Foreskin keratinocyte (primary cell): ENCODE measurements at places on chromosomes 2 and 18. TPM values are rescaled to one million over a fixed set of nuclear protein-coding genes. Genes with fewer than 3 reads are reported as not detected.

The STON1 gene
- total RNA-seq = 0.67 and 0.99 TPM in 2 replicates

The CAPN13 gene
- not detected in 2 replicates for total RNA-seq

The PDE1A gene
- total RNA-seq = 0.03 and 0.07 TPM in 2 replicates

The TEX44 gene
- total RNA-seq = not detected in 2 replicates

The GREB1L gene
- 2.7 and 5.3 TPM in 2 replicates for total RNA-seq

The CNGA3 gene
- not detected in 2 replicates for total RNA-seq

The THSD7B gene
- 0.04 and 0.10 TPM in 2 replicates for total RNA-seq

The MC2R gene
- total RNA-seq = not detected in 2 replicates

The RFTN2 gene
- not detected in 2 replicates for total RNA-seq

The HYCC2 gene
- total RNA-seq = 7.8 and 9.4 TPM in 2 replicates

The LIPG gene
- 76.3 and 127 TPM in 2 replicates for total RNA-seq

The LIMS3 gene
- total RNA-seq = 1.2 TPM in 1 of 2 replicates, not detected in the other

The FBXO41 gene
- total RNA-seq = 4.0 and 5.0 TPM in 2 replicates

The PAIP2B gene
- 0.75 and 0.99 TPM in 2 replicates for total RNA-seq

The EML6 gene
- 0.61 and 0.63 TPM in 2 replicates for total RNA-seq

The KCNE4 gene
- 0.14 TPM in 2 replicates for total RNA-seq

The ASB18 gene
- not detected in 2 replicates for total RNA-seq

The LIMS2 gene
- total RNA-seq = 0.17 and 0.18 TPM in 2 replicates

The PRKAG3 gene
- total RNA-seq = not detected in 2 replicates

The COLEC12 gene
- total RNA-seq = not detected in 2 replicates
